Stimulated activated CD4-positive, alpha-beta T cell treated with anti-CD3 and anti-CD28 coated beads, Interleukin-2, amount 100 ng/mL, for 48 hours (primary cell): ENCODE measurements at places on chromosomes 5 and 9.
A peak's percentile ranks its signal among the peaks of the same experiment; 100 is the strongest.

DNA sequence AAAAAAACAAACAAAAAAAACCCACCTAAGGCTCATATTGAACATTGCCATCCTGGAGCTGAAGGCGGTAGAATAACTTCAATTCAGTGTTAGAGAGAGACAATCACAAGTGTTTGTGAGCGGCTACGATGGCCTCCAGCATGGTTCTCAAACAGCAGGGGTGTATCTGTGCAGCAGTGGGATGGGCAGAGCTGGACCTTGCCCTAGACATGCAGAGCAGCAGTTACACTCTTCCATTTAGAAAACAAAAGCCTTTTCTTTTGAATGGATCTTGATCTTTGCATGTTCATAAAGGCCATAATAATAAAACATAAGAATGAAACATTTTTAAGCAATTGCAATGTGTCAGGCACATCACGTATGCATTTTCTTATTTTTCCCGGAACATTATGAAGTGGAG is 50.3 kb downstream of the ARHGAP26 start:
- DNase-seq, result no peak

DNA sequence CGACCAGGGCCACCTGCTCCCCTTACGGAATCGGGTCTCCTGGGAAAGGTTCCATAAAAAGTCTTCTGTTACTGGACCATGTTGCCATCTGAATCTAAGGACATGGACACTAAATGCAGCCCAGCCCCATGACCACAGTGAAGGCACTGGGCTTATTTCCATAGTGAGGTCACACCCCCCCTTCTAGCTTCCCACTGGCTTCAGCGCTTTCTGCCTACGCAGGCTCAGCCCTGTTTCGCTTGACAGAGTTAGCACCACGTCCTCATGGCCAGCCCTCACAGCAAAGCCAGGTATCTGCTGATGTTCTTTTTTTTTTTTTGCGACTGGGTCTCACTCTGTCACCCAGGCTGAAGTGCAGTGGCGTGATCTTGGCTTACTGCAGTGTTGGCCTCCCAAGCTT is 14.1 kb downstream of the UCK1 start:
- DNase-seq, result no peak

GRCh38 chr5:160638161-160638742 is 213.8 kb downstream of the ATP10B start:
- no peak for DNase-seq

DNA sequence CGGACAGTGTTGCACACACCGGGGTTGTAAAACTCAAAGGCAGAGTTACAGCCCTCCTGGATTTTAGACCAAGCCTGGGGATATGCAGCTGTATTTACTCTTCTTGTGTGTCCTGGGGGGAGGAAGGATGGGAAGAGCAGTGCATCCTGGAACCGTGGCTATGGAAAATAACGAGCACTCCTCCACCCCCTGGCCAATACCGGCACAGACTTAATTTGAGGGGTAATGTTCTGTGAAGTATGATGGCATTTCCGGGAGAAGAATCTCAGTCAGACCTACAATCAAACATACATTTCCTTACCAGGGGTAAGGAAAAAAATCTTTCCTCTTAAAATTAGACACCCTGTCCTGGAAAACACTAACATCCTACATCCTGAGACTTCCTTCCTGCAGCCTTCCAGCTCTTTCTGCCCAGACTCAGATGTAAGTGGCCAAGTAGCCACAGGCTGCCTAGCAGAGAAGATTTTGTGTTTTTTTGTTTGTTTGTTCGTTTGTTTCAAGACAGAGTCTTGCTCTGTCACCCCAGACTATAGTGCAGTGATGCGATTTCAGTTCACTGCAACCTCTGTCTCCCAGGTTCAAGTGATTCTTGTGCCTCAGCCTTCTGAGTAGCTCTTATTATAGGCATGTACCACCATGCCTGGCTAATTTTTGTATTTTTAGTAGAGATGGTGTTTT is 11.0 kb upstream of the ERMP1 start:
- no peak for DNase-seq

- no peak for DNase-seq
Observed at GRCh38 chr5:1975898-1976765, 93.4 kb upstream of the IRX4 start.

DNA sequence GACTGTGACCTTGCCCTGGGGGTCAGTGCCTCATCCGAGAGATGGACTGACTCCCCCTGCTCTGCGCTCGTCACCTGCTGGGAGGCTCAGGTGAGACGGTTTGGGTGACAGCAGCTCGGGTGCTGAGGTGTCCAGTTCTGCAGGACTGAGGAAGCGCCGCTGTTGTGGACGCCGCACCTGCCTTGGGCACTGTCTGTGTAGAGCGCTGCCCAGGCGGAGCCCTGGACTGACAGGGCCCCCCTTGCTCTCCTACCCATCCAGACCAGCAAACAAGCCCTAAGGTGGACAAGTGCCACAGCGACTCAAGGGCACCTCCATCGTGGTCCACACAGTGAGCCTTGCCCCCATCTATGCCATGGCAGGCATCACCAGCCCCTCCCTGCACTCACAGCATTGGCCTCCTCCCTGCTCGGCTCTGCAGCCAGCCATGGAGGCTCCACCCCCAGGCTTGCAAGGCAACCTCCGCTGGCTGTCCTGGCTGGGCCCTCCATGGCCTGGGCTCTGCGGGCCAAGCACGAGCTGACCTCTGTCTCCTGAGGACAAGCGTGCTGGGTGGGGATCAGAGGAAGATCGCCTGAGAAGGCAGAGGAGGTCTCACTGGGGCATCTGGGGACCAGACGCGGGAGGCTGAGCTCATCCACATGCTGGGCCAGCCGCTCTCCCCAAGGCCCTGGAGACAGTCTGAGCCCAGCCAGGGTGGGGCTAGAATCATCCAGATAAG is 87.1 kb upstream of the COL5A1 start:
- DNase-seq, result no peak

DNA sequence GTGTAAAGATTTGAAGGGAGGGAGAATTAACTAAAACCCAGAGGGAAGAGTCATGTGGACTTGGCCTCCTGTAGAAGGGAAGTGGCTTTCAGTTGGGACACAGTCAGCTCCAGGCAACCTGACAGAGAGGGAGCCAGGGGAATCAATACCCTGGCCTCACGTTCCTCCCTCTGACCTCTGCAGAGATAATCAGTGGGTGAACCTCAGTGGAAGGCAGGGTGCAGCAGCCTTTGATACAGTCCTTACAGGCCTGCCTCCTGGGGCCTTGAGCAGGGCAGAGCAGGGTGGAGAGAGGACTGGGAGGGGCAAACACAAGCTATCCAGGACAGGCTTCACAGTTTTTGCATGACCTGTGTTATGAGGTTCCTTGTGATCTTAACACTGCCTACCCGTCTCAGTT is 61.9 kb upstream of the GPBP1 start:
- DNase-seq, result no peak

DNA sequence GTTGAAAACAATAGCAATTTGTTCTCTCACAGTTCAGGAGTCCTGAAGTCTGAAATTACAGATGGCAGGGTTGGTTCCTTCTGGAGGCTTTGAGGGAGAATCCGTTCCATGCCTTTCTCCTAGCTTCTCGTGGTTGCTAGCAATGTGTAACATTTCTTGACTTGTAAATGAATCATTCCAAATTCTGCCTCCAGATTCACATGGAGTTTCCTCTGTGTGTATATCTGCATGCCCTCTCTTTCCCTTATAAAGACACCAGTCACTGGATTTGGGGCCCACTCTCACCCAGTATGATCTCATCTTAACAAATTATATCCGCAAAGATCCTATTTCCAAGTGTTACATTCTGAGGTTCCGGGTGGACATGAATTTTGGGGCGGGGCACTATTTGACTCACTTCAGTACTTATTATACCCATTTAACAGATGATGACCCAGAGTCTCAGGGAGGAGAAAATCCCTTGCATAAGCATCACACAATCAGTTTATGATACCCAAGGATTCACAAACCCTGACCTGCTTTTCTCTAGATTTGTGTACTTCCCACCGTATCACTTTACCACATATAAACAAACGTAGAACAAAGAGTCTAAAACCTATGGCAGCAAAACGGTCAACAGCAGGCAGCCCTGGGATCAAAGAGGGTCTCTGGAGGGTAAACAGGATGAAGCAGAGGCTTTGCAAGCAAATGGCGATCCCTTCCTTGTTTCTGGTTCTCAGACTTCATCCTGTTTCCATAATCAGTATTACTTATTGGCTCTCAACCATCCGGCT is 93.7 kb downstream of the C9orf152 start:
- DNase-seq, result no peak

- no peak for DNase-seq
Observed at GRCh38 chr5:173859408-173860159, 28.6 kb upstream of the CPEB4 start.

DNA sequence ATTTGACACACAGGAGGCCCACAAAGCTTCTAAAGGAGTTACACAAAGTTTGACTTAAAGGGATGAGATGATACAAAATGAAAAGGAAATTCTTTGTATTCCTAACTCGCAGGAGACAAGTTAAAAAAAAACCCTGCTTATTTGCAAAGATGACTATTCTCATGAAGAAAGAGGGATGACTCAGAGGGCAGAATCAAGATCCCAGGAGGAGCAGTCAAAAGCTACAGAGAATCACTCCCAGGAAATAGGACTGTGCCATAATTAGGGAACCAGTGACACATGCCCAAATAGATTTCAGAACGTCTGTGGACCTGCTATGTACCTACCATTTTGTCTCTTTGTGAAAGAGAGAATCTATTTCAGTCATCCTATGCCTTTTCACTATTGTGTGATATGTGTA is 103.5 kb upstream of the ARRDC3 start:
- DNase-seq, result no peak

- no peak for DNase-seq
Observed at GRCh38 chr5:33781286-33781685, 110.5 kb downstream of the ADAMTS12 start.

GRCh38 chr9:133506653-133507038 is 18.1 kb downstream of the MYMK start:
- DNase-seq, result no peak

- DNase-seq, result no peak
Observed at GRCh38 chr9:122367774-122368460, 2.9 kb upstream of the PTGS1 start.

GRCh38 chr9:101731429-101731828 is 7.0 kb downstream of the GRIN3A start:
- no peak for DNase-seq

DNA sequence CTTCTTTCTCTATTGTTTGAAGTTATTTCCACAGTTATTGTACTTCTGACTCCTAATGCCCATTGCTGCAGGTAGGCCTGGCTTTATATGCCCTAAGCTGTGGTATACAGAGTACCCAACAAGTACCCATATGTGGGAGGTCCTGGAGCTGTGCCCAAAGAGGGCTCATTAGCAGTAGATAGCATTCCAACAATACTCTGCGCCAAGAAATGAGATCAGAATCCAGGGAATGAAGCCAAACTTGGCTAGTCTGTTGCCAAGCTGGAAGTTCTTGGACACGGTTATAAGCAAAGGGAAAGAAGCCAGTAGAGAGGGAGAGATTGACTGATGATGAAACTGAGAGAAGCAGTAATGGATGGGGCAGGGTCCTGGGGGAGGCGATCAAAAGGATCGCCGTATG is 29.7 kb upstream of the FAM169A start:
- DNase-seq, result no peak

DNA sequence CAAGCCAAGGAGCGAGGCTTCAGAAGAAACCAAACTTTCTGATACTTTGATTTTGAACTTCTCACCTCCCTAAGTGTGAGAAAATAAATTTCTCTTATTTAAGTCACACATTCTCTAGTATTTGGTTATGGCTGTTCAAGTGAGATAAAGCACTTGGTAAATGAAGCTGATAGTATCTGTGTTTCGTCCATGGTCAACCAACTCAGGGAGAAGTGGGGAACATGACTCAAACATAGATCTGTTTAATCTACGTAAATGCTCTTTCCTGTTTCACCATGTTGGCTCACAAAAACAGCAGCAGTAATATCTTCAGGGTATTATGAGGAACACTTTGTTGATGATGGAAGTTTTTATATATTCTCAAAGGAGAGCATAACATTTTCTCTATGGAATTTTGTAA is 2167.2 kb upstream of the C9orf72 start:
- DNase-seq, result no peak

- no peak for DNase-seq
Observed at GRCh38 chr5:135482381-135482933, 30.3 kb upstream of the TIFAB start.

DNA sequence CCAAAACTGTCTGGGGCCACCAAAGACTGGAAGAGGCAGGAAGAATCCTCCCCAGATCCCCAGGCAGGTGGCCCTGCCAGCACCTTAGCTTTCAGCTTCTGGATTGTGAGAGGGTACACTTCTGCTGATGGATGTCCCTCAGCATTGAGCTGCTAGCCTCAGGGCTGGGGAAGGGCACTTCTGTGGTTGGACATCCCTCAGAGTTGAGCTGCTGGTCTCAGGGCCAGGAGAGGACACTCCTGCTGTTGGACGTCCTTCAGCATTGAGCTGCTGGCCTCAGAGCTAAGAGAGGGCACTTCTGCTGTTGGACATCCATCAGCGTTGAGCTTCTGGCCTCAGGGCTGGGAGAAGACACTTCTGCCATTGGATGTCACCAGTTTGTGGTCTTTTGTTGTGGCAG is 83.8 kb upstream of the FCN1 start:
- DNase-seq, result no peak

- DNase-seq, result no peak
Observed at GRCh38 chr5:147860641-147861025, 17.9 kb upstream of the SCGB3A2 start.

DNA sequence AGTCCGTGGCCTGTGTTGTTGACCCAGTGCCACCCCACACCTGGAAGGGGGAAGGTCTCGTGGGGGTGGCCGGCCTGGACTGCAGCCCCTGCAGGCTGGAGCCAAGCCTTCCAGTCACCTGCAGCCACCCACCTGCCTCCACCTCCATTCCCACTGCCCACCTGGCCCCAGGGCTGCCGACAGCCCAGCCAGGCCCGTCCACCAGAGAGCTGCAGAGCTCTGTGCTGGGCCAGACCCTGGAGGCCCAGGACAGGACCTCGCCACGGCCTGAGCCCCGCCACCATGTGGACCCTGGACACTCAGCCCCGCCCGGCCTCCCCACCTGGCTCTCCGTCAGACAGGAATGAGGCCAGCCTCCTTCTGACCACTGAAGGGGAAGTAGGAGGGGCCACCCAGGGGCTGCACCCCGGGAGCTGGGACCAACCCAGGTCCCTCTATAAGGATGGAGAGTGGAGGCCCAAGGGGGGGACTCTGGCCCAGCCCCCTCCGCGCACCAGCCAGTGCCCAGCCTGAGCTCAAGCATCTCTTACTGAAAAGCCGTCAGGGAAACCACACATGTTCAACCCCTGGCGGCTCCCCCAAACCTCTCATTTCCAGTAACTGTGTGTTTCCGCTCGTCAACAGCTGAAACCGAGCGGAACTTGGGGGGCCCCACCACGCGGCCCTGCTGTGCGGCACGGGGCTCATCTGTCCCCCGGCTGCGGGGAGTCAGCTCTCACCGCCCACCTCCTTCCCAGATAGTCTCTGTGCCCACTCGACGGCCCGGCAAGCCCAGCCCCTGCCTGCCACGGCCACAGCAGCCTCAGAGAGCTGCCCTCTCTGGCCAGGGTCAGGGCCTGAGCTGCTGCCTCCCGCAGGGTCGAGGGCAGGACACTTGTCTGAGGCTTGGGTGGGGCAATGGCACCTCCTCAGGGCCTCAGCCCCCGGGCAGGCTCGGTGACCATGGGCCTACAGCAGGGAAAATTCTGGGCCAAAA is 12.8 kb downstream of the NOTCH1 start:
- peak; percentile 41 for DNase-seq

- DNase-seq, result no peak
Observed at GRCh38 chr5:128353441-128354107, 184.5 kb downstream of the FBN2 start.

- DNase-seq, result no peak
Observed at GRCh38 chr5:151864061-151864748, 60.4 kb downstream of the GLRA1 start.
